Endothelial cell of umbilical vein (primary cell): ENCODE measurements at places on chromosomes 2 and 18.

DNA sequence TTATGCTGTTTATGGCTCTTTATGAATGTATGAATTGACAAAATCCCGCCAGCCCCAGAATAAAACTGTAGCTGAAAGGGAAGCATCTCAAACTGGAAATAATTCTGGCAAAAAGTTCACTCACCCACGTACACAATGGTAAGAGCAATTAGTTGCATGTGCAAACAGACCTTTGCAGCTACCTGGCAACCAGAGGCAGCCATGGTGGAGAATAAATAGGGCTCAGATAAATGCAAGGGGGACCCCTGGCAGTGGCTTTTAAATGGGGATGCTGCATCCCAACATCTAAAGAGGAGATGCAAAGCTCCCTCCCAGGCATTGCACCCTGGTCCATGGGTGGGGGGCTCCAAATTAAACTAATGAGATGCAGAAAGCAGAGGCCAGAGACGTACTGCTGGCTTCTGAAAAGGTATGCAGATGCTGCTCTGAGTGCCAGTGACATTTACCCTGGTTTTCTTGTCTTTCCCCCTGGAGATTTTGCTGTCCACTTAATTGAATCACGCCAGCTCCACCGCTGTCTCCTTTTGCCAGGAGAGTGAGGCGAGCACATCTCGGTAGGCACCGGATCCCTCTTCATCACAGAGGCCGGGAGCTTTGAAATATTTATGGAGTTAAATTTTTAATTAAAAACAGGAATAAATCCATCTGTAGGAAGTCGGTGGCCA is 126.6 kb upstream of the NRP2 start:
- H3K4me1 ChIP-seq, result no peaks in the 10 kb centered on the region
- no peak for DNase-seq
- no peak overlapping the region for H3K4me3 ChIP-seq
- H3K27ac ChIP-seq, result no peak overlapping the region
- H3K27me3 ChIP-seq, result no peaks in the 10 kb centered on the region
- no peaks in the 10 kb centered on the region for H3K36me3 ChIP-seq

DNA sequence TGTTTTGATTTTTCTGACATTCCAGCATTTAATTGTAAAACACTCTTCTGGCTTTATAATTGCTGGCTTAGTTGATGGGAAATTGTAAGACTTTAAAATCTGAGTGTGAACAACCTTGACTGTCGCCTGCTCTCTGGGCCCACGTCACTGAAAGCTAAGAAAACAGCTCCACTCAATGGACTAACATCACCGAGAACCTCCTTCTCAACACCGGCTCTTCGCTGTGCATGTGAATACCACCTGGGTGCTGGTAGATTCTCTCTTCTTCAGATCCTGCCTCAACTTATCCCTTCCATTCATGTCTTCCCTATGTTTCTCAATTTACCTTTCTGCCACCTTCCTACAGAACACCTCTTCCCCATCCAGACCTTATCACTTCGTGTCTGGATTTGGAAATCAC is 523.1 kb upstream of the ID2 start:
- no peak overlapping the region for H3K4me3 ChIP-seq
- no peaks in the 10 kb centered on the region for H3K36me3 ChIP-seq
- H3K27ac ChIP-seq, result no peak overlapping the region

GRCh38 chr2:21667638-21668037 is 543.9 kb downstream of the TDRD15 start:
- no peaks in the 10 kb centered on the region for H3K27me3 ChIP-seq
- no peak overlapping the region for H3K27ac ChIP-seq
- DNase-seq, result no peak
- no peaks in the 10 kb centered on the region for H3K4me1 ChIP-seq

GRCh38 chr2:136932700-136933099 is 167.4 kb downstream of the THSD7B start:
- no peaks in the 10 kb centered on the region for H3K36me3 ChIP-seq
- H3K27me3 ChIP-seq, result no peaks in the 10 kb centered on the region
- DNase-seq, result peak; percentile 5
- H3K4me1 ChIP-seq, result no peaks in the 10 kb centered on the region

DNA sequence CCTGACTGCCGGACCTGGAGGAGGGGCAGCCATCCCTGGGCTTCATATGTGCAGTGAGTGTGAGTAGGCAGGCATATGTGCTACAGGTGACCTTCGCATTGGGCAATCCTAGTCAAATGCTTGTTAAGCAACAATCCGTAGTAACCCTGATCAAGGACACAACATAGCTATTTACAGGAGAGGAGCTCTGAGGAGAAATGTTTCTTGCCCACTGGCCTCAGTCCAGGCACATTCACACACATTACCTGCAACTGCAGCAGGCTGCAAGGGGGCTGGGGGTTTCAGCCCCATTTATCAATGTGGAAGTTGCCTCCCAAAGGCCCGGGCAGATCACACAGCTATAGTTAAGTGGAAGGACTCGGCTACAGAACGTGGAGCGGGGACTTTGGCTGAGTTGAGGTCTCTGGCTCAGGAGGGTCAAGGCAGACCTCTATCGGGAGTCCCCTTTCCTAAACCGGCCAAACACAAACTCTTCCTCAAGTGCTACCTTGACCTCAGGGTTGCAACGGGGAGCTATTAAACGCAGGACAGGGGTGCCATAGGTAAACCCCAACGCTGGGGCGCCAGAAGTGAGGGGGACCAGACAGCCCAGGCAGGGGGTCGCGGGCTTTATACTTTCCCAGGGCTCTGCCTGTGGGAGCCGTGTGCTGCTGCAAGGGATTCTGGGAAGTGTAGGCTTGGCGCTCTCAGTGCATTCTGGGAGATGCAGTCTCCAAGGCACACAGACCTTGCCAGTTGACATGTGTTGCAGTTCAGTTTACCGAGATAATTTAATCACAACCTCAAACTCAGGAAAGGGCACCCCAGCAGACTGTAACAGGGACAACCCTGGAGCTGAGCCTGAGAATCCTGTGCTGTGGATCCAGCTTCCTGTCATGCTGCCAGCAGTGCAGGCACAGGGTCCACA is 9.4 kb downstream of the KHK start:
- H3K4me1 ChIP-seq, result no peaks in the 10 kb centered on the region
- no peaks in the 10 kb centered on the region for H3K36me3 ChIP-seq
- DNase-seq, result peak; percentile 71

GRCh38 chr18:33123862-33124518 is 316.5 kb downstream of the CCDC178 start:
- DNase-seq, result no peak
- no peaks in the 10 kb centered on the region for H3K4me1 ChIP-seq
- no peaks in the 10 kb centered on the region for H3K27me3 ChIP-seq
- H3K36me3 ChIP-seq, result no peaks in the 10 kb centered on the region
- no peak overlapping the region for H3K27ac ChIP-seq

DNA sequence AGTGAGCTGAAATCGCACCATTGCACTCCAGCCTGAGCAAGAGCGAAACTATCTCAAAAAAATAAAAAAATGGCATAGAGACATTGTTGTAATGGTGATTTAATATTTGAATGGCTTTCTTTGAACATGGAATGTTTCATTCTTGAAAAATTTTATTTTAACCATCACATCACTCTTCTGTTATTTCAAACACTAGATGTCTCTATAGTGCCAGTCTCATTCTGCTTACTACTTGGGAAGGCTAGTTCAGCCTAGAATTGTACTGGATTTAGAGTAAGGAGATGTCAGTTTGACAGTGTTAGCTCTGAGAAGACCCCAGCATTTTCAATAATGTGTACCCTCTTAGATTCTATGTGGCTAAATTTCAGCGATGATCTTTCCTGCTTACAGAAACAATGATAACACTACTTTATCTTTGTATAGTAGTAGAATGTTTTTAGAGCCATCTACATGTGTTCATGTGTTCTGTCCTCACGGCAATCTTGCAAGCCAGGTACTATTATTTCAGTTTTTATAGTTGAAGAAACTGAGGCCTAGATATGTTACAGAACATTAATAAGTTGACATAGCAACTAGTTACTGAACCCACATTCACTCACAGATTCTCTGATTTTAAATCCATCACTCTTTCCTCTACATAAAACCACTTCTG is 142.9 kb upstream of the ZSWIM2 start:
- H3K27me3 ChIP-seq, result no peaks in the 10 kb centered on the region
- peak; percentile 74 for DNase-seq
- H3K4me1 ChIP-seq, result peaks cover 25% of the 10 kb centered on the region
- H3K27ac ChIP-seq, result no peak overlapping the region

- no peak overlapping the region for H3K27ac ChIP-seq
- H3K36me3 ChIP-seq, result no peaks in the 10 kb centered on the region
- DNase-seq, result no peak
- H3K4me1 ChIP-seq, result no peaks in the 10 kb centered on the region
These were observed 92.3 kb downstream of the MYT1L start for GRCh38 chr2:2238726-2239269.

DNA sequence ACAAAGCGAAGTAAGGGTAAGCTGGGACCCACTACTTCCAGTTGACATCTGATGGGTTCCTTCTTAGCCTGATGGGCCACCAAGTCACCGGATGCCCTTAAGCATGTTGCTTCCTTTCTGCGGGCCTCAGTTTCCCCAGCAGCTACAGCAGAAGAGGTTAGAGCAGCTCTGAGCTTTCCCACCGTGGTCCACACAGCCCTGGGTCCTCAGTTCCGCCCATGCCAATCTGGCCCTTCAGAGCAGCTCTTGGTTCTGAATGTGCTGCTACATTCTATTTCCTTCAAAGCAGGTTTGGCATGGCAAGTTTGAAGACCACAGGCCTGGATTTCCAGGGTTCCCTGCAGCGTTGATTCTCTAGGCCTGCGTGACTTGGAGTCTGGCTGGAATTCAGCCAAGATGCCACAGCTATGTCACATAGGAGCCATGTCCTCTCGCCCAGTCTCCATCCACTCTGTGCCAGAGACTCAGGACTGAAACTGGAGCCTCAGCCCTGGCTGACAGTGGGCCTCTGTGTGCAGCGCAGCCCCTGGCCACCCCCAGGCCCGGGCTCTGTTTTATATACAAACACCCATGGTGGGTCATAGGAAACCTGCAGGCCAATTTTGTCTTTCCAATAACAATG is 79.6 kb downstream of the TFCP2L1 start:
- DNase-seq, result no peak
- no peak overlapping the region for H3K27ac ChIP-seq
- H3K4me1 ChIP-seq, result no peaks in the 10 kb centered on the region
- no peak overlapping the region for H3K4me3 ChIP-seq

GRCh38 chr18:74420481-74420880 is 36.6 kb downstream of the DIPK1C start:
- H3K4me1 ChIP-seq, result no peaks in the 10 kb centered on the region
- no peak overlapping the region for H3K4me3 ChIP-seq
- H3K27ac ChIP-seq, result no peak overlapping the region
- H3K36me3 ChIP-seq, result no peaks in the 10 kb centered on the region
- no peak for DNase-seq
- H3K27me3 ChIP-seq, result no peaks in the 10 kb centered on the region

DNA sequence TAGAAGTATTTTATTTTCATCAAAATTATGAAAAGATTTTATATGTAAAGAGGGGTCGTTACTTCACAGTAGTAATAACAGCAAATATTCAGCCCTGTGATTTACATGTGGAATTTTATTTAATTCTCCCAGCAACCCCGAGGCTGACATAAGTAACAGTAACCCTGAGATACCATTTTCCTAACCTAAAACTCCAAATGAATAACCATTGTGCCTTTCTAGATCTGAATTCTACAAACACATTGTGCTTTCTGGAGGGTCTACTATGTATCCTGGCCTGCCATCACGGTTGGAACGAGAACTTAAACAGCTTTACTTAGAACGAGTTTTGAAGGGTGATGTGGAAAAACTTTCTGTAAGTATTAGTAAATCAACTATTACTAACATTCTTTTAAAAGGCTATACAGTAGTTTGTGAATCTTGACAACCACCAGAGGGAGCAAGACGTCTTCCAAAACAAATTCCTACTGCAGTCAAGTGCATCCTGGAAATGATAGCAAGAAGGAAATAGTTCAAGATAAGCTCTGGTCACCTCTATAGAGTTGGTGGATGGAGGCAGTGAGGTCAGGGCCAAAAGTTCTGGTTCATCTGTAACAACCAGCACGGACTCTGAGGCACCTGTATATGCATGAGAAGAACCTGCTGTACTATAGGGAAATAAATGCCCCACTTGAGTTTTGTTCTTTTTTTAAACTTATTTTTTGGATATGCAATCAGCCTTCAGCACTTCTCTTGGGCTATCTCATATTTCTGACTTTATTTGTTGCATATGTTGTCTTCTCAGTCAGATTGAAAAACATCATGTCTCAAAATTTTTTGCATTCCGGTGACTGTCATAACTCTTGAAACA is 37.4 kb downstream of the ACTR2 start:
- peaks cover 2% of the 10 kb centered on the region for H3K4me1 ChIP-seq
- H3K36me3 ChIP-seq, result peaks cover 17% of the 10 kb centered on the region
- H3K27me3 ChIP-seq, result no peaks in the 10 kb centered on the region

GRCh38 chr2:219175928-219176817 is 552 bp downstream of the CNPPD1 start:
- DNase-seq, result peak; percentile 62
- peak overlapping the region; percentile 67 for H3K4me3 ChIP-seq
- H3K4me1 ChIP-seq, result peaks cover 18% of the 10 kb centered on the region
- H3K36me3 ChIP-seq, result peaks cover 9% of the 10 kb centered on the region
- no peaks in the 10 kb centered on the region for H3K27me3 ChIP-seq
- H3K27ac ChIP-seq, result no peak overlapping the region

- no peak overlapping the region for H3K4me3 ChIP-seq
- no peak for DNase-seq
- no peaks in the 10 kb centered on the region for H3K36me3 ChIP-seq
These were observed 7.6 kb downstream of the CNDP1 start for GRCh38 chr18:74541703-74542555.

- no peak overlapping the region for H3K27ac ChIP-seq
- H3K4me1 ChIP-seq, result peaks cover 6% of the 10 kb centered on the region
- no peak overlapping the region for H3K4me3 ChIP-seq
- H3K27me3 ChIP-seq, result peaks cover 16% of the 10 kb centered on the region
These were observed 16.1 kb downstream of the MAPRE3 start for GRCh38 chr2:26986576-26986975.

DNA sequence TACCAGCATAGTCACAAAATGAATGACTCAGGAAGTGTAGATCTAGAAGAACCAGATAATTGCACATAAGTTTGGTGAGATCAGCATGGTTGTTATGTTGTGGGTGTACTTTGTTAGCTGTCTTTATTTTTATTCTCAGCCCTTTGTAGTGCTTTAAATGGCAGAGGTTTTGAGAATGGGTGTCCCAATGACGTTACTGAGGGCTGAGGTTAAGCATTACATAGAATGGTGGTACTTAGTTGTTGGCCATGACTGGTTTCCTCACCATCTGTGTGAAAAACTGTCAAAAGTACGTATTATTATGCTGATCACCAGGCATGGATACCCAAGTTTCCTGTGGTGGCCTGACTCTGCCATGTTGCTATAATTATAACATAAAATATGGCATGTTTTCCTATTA is 165.8 kb downstream of the UBE2E3 start:
- no peaks in the 10 kb centered on the region for H3K4me1 ChIP-seq
- H3K27me3 ChIP-seq, result no peaks in the 10 kb centered on the region
- no peak for DNase-seq

GRCh38 chr2:215293879-215294278 is 18.0 kb upstream of the ATIC start:
- peaks cover 2% of the 10 kb centered on the region for H3K27me3 ChIP-seq
- H3K4me1 ChIP-seq, result no peaks in the 10 kb centered on the region
- H3K27ac ChIP-seq, result no peak overlapping the region
- H3K36me3 ChIP-seq, result no peaks in the 10 kb centered on the region
- DNase-seq, result no peak
